ENCODE measurements at places on chromosomes 2 and 18. TPM values are rescaled to one million over a fixed set of nuclear protein-coding genes. Genes with fewer than 3 reads are reported as not detected.

ZNF892 gene
- total RNA-seq, result 7.3 TPM

PUM2 gene
- total RNA-seq, result 54.2 TPM

MEP1B gene
- total RNA-seq, result under 0.01 TPM

SLC9A2 gene
- total RNA-seq, result not detected

RFX8 gene
- 2.6 TPM for total RNA-seq

SAG gene
- not detected for total RNA-seq

SMC6 gene
- total RNA-seq, result 22.8 TPM

ITGA6 gene
- 2.6 TPM for total RNA-seq

HAAO gene
- total RNA-seq, result 2.8 TPM

ANO7 gene
- total RNA-seq, result 0.50 TPM

PKP4 gene
- total RNA-seq, result 32.6 TPM

GALNT14 gene
- 0.83 TPM for total RNA-seq

DSC3 gene
- total RNA-seq, result under 0.01 TPM

GRB14 gene
- total RNA-seq, result 0.26 TPM

MAB21L4 gene
- not detected for total RNA-seq

ZNF2 gene
- 11.8 TPM for total RNA-seq

Measured in fibroblast of lung (primary cell).